HEK293T (cell line): ENCODE measurements at places on chromosomes 1 and 21.

DNA sequence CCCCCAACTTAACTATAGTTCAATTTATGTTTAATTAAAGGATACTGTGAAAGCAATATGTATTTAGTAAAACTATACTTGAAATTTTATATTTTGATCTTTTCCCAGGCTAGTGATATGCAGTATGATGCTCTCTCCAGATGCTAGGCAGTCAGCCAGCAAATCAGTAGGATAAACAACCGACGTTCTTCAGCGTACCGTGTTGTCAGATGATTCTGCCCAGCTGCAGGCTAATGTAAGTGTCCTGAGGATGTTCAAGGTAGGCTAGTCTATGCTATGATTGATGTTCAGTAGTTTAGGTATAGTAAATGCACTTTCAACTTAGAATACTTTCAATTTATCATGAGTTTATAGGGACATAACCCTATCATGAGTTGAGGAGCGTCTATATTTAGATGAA lies 762.6 kb downstream of the MRPL39 start:
- DNase-seq, result no peak

GRCh38 chr21:16280686-16281091 lies 550.9 kb downstream of the USP25 start:
- DNase-seq, result no peak

DNA sequence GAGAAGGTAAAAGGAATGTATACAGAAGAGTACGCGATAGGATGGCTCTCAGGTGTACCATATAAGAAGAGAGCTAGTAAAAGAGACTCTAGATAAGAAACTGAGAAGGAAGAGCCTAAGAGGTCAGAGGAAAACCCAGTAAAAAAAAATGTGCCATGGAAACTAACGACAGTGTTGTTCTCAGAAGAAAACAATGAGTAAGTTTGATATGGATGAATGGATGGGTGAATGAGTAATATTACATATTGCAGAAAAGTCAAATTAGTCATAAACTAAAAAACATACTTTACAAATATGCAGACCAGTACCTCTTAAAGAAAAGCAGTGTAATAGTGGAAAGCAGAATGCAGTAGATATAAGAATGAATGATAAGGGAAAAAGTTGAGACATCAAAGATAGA lies 316.2 kb downstream of the HMCN1 start:
- DNase-seq, result no peak

GRCh38 chr1:186022184-186022583 lies 288.0 kb downstream of the HMCN1 start:
- DNase-seq, result no peak

- no peak for DNase-seq
Measured at GRCh38 chr1:154759196-154759595, 110.9 kb downstream of the KCNN3 start.

- no peak for DNase-seq
Measured at GRCh38 chr1:151976858-151977257, 16.8 kb downstream of the S100A10 start.

DNA sequence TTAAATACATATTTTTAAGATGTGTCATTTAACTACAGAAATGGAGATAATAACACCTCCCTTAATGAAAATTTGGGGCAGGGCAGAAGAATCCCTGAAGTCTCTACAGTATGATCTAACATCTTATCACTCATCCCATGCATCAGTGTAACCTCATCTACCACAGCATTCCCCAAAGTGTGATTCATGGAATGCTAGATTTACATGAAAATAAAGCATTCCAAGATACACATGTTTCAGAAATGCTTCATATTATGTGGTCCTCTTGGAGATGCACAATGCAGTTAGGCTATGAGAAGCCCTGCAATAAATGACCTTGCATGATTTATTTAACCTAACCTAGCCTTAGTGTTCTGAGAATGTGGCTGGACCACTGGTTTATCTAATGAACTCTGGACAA lies 166.9 kb upstream of the SYT6 start:
- DNase-seq, result no peak

DNA sequence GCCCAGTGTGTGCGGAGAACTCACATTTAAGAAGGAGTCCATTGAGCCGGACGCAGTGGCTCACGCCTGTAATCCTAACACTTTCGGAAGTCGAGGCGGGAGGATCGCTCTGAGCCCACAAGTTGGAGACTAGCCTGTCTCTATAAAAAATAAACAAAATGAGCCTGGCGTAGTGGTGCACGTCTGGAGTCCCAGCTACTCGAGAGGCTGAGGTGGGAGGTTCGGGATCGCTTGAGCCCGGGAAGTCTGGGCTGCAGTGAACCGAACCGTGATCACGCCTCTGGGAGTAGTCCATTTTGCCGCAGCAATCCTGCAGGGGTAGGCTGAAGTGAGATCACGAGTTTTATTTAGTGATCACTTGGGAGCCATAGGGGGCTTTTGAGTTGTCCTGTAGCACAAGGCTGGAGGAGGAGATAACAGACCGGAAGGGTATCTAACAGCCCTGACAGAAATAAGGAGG lies 497 bp upstream of the FUCA1 start:
- peak; percentile 46 for DNase-seq

GRCh38 chr1:229019663-229020271 lies 251.1 kb upstream of the RAB4A start:
- DNase-seq, result no peak

DNA sequence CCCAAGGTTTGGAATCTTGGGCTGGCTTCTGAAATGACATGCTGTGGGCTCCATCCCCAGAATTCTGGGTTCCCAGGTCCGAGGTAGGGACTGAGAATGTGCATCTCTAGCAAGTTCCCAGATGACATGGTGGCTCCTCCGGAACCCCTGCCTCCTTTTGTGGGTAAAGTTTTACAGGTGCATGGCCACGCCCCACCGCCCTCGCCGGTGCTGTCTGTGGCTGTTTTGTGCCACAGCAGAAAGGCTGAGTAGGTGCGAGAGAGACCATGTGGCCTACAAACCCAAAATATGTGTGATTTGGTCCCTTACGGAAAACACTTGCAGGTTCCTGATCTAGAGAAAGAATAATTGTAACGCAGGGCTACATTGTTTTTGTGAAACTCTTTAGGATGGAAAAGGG lies 30.9 kb downstream of the SKI start:
- DNase-seq, result no peak

DNA sequence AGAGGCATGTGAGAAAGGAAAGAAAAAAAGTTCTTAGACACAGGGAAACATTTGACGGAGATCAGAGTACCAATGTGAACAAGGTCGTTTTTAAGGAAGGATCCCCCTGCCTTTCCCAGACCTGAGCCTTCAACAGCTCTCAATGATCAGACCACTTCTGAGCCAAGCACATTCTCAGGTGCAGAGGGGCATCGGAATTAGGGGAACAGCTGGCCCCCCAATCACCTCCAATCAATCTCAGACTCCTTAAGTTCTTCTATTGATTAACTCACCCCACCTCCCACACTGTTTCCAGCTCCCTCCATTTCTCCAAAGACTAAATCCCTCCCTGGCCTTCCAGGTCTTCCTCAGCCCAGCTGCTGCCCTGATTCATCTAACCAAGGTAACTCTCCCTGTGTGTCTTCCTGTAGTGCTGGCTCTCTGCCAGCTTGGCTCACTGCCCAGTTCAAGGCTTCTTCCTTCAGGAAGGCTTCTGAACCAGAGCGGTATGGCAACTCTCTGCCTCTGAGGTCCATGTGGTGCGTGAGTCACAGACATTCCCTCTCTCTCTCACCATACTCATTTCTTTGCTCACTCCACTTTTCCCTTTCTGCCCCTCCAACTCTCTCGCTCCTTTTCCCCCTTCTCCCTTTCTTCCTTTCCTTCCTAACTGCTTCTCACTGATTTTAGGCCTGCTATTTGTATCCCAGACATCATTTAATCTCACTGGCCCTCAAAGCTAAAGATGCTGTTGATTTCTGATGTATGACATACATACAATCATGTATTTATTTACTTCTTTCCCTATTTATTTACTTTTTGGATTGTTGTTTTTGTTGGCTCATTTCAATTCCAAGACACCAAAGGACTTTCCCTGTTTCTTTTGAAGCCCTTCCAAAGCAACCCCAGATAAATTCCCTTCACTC lies 18.1 kb downstream of the CFAP45 start:
- DNase-seq, result peak; percentile 37

GRCh38 chr1:236467327-236467641 lies 56.5 kb upstream of the LGALS8 start:
- no peak for DNase-seq

DNA sequence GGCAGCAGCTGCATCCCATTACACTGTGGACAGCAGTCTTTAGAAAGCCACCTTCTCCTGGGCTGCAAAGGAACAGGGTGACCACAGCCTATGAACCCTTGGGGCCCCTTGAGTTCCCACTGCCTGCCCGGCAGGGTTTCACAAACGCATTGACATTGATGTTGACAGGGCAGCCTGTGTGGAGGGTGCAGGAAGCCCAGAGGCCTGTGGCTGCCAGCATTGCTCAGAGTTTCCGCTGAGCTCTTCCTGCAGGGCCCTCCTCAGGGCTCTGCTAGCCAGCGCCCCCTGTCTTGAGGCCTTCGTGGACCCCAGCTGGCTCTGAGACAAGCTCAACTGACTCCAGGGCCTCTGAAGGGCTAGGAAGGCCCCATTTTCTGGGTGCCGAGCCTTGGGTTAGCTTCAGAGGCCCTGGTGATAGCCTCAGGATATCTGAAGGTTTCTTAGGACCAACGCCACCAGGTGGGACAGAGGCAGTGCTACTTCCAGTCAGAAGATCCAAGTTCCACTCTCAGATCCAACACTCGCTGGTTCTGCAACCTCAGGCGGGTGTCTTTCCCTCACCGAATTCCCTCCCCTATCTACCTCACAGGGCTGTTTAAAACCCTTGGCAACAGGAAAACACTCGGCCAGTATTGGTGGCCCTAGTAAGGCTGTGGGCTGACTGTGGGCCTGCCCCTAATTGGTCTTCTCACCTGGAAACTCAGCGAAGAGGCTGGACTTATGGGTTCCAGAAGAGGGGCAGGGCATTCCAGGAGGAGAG lies 27.2 kb upstream of the EPS8L3 start:
- DNase-seq, result peak; percentile 69

DNA sequence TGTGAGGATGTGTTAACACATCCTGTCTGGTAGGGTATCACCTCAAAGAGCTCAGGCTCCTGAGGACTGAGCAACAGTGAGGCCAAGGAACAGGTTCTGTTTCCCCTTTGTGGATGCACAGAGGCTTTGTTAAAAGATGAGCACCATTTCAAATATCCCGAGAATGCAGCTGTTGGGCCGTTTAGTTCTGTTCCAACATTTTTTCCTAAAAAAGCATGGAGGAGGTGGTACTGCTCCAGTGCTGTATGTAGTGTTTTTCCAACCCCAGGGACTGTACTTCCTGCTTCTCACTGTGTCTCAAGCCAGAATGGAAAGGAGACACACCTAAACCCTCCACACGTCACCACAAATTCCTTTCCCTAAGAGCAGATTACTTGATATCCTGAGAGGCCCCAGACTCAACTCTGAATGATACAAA lies 53.8 kb upstream of the BCL10 start:
- no peak for DNase-seq

GRCh38 chr1:85058311-85058710 lies 10.0 kb upstream of the MCOLN3 start:
- no peak for DNase-seq

DNA sequence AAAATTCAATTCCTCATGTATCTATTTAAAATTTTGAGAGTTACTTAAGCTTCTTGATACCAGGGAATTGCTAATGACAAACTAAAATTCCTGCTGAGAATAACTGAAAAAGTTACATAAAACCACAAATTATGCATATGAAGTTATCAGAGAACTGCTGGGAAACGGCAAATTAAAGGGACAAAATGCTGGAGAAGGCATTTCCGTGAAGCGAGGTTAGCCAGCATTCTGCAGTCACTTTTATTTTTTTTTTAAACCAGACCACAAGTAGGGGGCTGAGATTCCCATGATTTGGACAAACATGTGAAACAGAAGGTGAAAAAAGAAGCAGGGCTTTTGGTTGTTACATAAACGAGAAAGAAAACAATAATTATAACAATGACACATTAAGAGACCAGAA lies 737.6 kb upstream of the CHRM3 start:
- DNase-seq, result no peak

GRCh38 chr1:22808676-22809483 lies 98.2 kb downstream of the EPHB2 start:
- DNase-seq, result no peak

- no peak for DNase-seq
Measured at GRCh38 chr1:215215846-215216245, 133.3 kb downstream of the KCNK2 start.

DNA sequence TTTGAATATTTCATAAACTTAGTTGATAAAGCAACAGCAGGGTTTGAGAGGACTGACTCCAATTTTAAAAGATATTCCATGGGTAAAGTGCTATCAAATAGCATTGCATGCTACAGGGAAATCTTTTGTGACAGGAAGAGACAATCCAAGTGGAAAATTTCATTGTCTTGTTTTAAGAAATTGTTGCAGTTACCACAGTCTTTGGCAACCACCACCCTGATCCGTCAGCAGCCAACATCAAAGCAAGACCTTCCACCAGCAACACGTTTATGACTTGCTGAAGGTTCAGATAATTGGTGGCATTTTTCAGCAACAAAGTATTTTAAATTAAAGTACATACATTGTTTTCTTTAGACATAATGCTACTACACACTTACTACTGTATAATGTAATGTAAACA lies 47.8 kb downstream of the ADGRL4 start:
- no peak for DNase-seq

DNA sequence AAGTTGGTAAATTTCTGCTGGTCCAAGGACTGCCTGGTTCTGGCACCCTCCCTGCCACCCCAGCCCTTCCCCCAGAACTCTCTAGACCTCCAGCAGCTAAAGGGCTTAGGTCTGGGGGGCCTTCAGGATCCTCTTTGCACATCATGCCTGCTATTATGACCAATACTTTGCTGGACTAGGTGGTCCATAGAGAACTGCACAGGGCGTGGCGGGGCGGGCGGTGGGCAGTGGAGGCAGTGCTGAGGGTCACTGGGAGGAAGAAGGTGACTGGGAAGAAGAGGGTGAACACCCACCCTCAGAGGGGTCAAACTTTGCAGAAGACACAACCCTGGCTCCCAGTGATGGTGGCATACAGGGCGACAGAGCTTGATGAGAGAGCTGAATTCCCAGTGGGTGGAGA lies 18.2 kb downstream of the CDK18 start:
- no peak for DNase-seq

- DNase-seq, result no peak
Measured at GRCh38 chr1:154493276-154493675, 8.7 kb upstream of the TDRD10 start.

DNA sequence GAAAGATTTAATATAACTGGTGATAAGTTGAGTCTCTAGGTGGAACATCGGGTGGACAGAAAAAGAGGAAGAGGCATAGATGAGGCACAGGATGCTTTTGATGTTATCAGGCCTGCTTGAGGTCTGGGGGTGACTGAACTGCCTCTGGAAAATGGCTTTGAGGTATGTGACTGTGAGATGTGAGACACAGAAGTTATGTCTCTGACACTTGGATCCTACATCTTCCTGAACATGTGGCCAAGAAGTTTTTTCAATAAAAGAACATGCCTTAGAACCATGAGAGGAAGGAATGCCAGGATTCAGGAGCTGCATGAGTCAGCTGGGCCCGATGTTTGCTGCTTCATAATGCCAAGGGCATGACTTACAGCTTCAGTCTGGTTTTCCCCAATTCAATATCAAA lies 11.5 kb upstream of the AIM2 start:
- no peak for DNase-seq

GRCh38 chr1:208534599-208534897 lies 290.4 kb upstream of the PLXNA2 start:
- no peak for DNase-seq
